ENCODE measurements at places on chromosomes 5 and 9.

DNA sequence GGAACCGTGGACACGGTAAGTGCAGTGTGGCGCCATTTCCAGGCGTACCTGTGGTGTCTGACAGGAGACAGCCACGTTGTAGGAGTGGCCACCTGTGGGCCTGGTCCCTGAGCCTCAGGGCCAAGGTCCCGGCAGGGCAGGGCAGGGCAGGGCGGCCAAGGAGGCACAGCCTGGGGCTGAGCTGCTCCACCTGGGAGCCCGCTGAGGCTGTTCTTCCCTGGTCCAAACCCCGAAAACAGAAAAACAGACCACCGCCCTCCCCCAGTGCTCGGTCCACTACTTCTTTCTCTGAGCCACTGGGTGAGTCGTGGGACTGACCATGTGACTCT, 8.6 kb downstream of the PMPCA start:
- DNase-seq = no peak

DNA sequence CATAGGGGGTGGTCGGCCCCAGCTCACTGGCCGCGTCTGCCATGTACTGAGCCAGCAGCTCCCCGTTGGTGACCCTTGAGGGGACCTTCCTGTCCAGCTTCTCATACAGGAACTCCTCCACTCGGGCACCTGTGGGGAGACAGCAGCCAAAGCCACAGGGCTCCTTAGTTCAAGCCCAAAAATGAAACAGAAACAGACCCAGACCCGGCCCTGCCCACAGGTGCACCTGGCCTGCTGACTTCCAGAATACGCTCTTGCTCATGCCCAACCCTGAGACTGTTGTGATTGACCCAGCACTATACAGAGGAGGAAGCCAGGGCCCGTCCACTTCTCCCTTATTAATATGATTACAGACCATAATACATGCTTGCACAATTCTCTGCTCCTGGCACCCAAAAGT, 7.0 kb downstream of the SH3GLB2 start:
- DNase-seq = no peak

GRCh38 chr5:123868267-123868666, 356.3 kb downstream of the CSNK1G3 start:
- DNase-seq = no peak

- DNase-seq = no peak
These were observed 60.6 kb downstream of the HSD17B3 start for GRCh38 chr9:96241391-96241809.

- no peak for DNase-seq
These were observed 15.6 kb upstream of the SLC24A2 start for GRCh38 chr9:19804431-19804830.

DNA sequence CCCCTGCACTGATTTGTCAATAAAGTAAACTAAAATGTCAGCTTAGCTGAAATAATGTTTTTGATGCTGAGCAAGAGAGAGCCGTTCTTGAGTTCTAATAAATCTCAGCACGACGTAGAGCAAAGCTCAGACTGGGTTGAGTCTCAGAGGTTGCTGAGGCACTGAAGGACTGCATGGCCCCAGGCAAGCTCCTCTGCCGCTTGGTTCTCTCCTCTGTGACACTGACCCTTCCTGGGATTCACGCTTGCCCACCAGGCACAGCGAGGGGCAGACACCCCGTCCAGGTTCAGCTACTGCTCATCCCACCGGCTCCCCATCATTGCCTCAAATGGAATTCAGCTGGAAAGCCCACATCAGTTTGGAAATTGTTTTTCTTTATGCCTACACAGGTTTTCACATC, 129.8 kb downstream of the IRX2 start:
- no peak for DNase-seq

GRCh38 chr5:151259931-151260330, 6.9 kb downstream of the GM2A start:
- DNase-seq = no peak

DNA sequence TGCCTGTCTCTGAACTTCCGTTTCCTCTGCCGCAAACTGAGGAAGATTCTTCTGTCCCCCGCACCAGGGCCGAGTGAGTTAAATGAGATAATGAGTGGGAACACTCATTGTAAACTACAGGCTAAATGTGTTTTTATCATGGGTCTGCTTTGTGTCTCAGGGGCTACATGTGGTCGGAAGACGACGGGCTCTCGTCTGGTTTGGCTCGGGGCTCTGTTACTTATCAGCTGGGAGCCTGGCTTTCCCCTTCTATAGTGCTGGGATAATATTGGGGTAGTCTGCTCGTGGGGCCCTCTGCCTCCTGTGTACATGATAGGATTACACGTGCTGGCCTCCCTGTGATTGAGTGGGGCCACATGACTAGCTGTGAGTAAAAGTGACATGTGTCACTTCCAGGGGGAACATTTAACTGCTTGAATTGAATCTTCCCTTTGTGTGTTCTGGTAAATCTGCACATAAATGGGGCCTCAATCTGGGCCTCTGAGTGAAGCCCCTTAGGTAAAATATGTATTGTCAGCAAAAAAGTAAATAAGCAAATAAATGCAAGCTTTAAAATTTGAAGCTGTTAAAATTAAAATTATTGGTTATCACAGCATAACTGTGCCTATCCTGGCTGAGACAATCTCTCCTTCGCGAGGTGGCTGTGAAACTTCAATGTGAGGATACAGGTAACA, 86.9 kb upstream of the SH3PXD2B start:
- no peak for DNase-seq

DNA sequence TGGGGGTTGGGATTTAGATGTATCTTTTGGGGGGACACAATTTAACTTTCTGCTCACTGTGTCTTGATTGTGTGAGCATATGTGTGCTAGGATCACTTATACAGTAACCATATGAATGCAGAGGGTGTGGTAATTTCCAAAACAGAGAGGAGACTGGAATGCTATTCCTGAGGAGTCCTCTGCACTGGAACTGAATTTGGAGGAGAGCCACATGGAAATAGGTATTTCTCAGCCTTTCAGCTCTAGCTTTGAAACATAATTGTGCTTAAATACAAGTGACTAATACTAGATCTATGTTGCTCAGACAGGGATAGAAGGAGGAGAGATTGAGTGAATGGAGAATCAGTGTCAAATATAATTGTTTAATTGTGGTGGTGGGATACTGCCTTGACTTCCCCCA, 45.5 kb downstream of the FOCAD start:
- no peak for DNase-seq

Data from right renal cortex interstitium (tissue), 3 donors.